ENCODE measurements at places on chromosomes 13 and 19.

GRCh38 chr13:28805193-28805819 lies 14.8 kb upstream of the MTUS2 start:
- DNase-seq: no peak

- no peak for DNase-seq
Measured at GRCh38 chr19:37304190-37304883, 66.6 kb upstream of the ZNF527 start.

GRCh38 chr13:69291292-69291906 lies 816.2 kb upstream of the ATXN8OS start:
- DNase-seq: no peak

- peak; percentile 65 for DNase-seq
Measured at GRCh38 chr19:46271481-46272197, 25.2 kb upstream of the HIF3A start.

DNA sequence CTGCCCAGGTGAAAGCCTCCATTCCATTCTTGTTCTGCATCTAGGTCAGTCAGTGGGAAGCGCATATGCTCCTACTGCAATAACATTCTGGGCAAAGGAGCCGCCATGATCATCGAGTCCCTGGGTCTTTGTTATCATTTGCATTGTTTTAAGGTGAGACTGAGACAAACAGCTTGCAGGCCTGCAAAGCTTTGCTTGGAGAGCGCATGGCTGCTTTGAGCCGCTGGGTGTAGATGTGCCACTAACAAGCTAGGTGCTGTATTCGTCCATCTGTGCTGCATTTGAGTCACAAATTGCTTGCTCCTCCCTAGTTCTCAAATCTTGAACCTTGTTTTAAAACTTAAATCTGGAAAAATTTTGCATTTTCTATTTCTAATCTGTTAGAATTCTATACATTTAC lies 219.1 kb downstream of the LMO7 start:
- no peak for DNase-seq

GRCh38 chr19:18183529-18183928 lies 9.5 kb upstream of the MPV17L2 start:
- DNase-seq: no peak

DNA sequence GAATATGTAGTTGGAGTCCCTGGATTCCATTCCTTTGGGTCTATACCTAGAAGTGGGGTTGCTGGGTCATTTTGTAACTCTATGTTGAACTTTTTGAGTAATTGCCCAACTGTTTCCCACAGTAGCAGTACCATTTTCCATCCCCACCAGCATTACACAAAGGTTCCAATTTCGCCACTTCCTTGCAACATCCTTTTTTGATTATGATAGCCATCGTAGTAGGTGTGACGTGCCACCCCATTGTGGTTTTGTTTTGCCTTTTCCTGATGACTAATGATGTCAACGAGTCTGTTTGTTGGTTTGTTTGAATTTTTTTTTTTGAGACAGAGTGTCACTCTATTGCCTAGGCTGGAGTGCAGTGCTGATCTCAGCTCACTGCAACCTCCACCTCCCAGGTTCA lies 3.3 kb upstream of the PEX11G start:
- peak; percentile 95 for DNase-seq

GRCh38 chr13:47109028-47109427 lies 212.2 kb upstream of the HTR2A start:
- no peak for DNase-seq

- no peak for DNase-seq
Measured at GRCh38 chr19:13226983-13227382, 76.8 kb downstream of the IER2 start.
